Heart left ventricle (tissue), 16 donors: ENCODE measurements at places on chromosomes 2 and 18.

- DNase-seq: no peak
These were observed 690.4 kb upstream of the NRXN1 start for GRCh38 chr2:51722311-51722710.

DNA sequence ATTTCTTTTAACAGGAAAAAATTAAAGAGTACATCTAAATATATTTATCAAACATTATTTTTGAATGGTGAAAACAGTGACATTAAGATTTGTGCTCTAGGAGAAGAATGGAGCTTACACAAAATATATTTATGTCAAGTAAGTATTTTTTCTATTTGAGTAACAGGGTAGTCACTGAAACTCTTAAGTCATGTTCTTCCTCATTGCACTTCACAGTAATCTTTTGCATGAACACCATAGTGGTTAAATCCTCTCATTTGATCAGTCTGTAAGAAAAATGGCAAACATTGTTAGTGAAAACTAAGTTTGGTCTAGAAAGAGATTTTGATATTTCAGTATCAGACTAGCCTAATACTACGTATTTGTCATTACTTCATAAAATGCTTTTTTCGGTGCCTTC lies 8.1 kb downstream of the GMCL1 start:
- DNase-seq: no peak

DNA sequence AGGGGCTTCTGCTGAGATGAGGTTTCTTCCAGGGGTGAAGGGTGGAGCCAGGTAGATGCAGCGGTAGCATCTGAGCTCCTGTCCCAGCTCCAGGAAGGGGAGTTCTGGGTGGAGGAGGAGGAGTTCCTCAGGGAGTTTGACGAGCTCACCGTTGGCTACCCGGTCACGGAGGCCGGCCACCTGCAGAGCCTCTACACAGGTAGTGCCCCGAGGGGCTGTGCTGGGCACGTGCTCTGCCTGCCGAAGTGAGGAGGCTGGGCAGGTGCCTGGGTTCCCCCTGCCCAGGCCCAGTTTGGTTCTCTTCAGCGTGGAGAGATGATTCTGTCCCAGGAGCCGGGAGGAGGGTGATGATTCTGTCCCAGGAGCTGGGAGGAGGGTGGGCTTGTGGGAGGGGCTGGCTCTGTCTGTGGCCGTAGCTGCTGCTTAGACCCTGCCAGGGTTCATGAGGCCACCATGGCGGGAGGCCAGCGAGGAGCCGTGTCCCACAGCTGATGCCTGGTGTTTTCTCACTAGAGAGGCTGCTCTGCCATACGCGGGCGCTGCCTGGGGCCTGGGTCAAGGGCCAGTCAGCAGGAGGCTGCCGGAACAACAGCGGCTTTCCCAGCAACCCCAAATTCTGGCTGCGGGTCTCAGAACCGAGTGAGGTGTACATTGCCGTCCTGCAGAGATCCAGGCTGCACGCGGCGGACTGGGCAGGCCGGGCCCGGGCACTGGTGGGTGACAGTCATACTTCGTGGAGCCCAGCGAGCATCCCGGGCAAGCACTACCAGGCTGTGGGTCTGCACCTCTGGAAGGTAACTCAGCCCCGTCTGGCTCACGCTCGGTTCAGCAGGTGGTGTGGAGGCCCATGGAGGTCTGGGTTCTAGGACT lies 8.2 kb downstream of the CAPN10 start:
- DNase-seq: peak; percentile 66

- no peak for DNase-seq
These were observed 2.1 kb upstream of the KCNJ3 start for GRCh38 chr2:154696369-154696768.

DNA sequence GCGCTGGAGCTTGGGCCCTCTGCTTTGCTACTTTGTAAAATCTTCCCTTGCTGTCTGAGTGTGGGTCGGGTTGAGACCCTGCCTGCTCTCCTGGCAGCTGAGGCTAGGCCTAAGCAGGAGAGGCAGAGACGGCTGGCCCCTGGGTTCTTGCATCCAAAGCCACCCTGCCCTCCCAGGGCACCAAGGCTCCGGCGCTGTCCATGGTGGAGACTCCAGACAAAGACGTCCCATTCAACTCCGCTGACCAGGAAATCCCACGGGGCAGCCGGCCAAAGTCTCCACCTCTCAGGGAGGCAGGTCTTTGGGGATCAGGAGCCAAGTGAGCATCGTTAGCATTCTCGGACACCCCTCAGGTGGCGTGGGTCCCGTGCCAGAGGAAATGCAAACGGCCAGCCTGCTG lies 2.6 kb upstream of the PRLH start:
- DNase-seq: no peak

DNA sequence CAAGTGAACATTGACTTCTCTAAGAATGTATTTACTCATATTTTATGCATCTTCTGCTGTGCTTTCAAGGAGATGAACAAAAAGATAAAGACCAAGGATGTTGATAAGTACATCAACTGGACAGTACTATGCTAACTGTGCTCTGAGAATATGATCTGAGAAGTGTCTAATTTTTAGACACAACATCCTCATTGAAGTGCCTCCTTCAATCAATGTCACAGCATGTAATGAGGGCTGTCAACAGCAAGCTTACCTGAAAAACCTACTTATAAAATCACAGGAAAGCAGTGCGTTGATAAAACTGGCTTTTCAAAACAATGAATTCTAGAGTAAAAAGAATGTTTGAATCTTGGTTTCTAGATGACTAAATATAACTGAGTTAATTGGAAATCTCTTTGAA lies 452.9 kb upstream of the DSEL start:
- DNase-seq: no peak

DNA sequence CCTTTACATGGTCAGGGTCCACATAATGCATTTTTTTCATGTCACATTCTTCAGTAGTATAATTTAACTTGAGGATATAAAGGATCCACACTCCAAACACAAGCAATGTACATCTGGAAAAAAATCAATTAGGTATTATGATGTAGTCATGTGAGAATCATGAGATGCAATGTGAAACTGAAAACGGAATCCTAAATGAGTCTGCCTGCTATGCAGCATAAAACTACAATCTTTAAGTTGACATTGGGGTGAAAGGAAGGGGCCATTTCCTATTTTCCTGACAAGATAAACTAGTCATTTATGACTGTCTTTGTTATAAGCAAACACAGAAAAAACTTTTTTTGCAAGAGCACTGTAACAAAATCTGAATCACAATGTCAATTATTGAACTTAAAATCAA lies 27.6 kb downstream of the ST3GAL5 start:
- no peak for DNase-seq

GRCh38 chr18:13541621-13542519 lies 184.5 kb downstream of the FAM210A start:
- no peak for DNase-seq

- DNase-seq: peak; percentile 75
These were observed 25.4 kb upstream of the OTOF start for GRCh38 chr2:26503231-26503880.
